ENCODE measurements at places on chromosomes 12 and 14. TPM values are rescaled to one million over a fixed set of nuclear protein-coding genes. Genes with fewer than 3 reads are reported as not detected.

The SRRM4 gene
- not detected for total RNA-seq

- no peak for DNase-seq
These were observed 57.4 kb downstream of the DAAM1 start for GRCh38 chr14:59245809-59246295.

DNA sequence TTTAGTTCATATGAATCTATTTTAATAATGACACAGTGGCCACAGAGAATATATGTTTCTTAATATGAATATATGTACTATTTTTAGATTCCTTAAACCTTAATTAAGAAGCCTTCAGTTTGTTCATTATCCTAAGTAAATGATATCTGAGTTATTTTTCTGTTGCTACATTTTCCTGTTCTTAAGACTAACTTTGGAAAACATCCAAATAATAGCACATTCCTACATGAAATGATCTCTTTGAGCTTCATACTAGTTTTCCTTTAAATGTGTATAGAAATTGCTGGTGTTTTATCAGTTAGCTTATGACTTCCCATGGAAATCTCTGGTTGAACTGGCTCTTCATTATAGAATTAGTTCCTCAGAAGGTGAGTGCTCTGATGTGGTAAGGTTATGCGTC lies 72.1 kb downstream of the POLR3B start:
- DNase-seq, result no peak

The SUDS3 gene
- 34.0 TPM for total RNA-seq

- DNase-seq, result no peak
These were observed 182.1 kb upstream of the OTX2 start for GRCh38 chr14:56992332-56992820.

GRCh38 chr12:132904718-132905328 lies 17.4 kb upstream of the CHFR start:
- DNase-seq, result peak; percentile 90

GRCh38 chr12:132317233-132317938 lies 12.0 kb downstream of the GALNT9 start:
- DNase-seq, result peak; percentile 56
